ENCODE measurements at places on chromosomes 1 and 21.

DNA sequence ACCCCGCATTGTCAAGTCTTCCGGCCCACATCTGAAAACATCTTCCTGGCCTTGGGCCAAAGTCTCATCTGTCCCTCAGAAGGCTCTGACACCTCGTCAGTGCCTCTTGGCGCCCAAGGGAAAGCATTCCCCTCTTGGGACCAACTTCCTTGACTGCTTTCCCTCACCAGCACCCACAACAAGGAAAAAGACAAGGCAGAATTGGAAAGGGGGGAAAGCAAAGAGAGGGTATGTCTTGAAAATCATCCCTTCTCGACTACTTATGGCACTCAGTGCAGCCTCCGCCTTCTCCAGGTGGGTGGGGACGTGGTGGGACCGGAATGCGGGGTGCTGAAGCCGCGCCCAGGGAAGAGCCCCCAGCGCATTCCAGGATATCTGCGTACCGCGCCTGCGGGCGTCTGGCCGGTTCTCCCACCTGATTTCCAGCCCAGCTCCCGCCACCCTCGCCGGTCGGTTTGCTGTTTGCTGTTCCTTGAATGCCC, 554 bp upstream of the SLC39A1 start:
- DNase-seq, result no peak

GRCh38 chr21:29888437-29888836, 51.4 kb downstream of the GRIK1 start:
- no peak for DNase-seq

DNA sequence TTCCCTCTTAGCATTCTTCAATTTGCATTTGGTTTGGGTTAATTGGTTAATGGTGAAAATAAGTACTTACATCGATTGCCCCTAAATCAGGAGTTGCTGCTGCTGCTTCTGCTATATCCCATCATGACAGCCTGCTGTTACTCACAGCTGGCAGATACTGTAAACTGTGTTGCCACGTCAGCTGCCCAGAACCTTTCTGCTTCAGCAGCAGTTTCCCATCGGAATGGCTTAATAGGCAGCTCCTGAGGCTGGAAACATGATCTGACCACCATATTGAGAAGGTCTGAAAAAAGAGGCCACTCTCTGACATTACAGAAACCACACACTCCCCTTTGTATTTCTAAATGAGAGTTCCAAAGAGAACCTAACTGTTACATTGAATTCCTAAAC, 14.3 kb upstream of the SEC16B start:
- peak; percentile 29 for DNase-seq

DNA sequence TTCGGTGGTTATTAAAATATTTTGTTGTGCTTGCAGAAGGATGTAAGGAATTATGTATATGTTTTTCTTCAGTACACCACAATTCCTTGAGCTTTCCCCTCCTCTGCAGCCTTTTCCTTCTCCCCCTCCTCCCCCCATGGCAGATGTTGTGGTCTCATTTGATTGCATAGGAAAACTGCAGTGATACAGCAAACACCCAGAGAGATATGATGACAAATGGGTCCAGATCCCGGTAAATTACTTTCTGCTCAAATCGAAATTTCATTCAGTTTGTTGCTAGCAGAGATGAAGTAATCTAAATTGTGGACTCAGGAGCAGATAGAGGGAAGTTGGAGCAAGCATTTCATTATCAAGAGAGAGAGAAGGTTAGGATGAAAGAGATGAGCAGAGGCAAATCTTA, 9.9 kb downstream of the LMO4 start:
- DNase-seq, result peak; percentile 60

DNA sequence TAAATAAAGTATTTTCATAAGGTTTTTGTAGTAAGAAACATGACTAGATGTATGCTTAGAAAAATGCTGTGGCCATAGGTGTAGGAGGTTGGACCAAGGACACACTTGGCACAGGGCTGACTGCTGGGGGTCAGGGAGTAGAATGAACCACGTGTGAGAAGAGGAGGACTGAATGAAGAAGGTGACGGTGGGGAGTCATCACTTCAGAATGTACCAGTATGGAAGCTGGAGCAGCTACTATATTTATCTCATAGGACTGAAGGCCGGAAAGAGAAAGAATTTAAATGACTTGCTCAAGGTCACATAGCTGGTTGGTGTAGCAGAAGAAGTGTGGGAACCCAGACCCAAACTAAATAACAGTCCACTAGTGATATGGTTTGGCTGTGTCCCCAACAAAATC, 79.8 kb upstream of the HAO2 start:
- no peak for DNase-seq

- no peak for DNase-seq
Measured at GRCh38 chr1:234368320-234369032, 4.8 kb upstream of the COA6 start.

- no peak for DNase-seq
Measured at GRCh38 chr1:29753771-29754572, 517.6 kb downstream of the PTPRU start.

- DNase-seq, result no peak
Measured at GRCh38 chr1:113293256-113293626, 97.1 kb upstream of the MAGI3 start.

DNA sequence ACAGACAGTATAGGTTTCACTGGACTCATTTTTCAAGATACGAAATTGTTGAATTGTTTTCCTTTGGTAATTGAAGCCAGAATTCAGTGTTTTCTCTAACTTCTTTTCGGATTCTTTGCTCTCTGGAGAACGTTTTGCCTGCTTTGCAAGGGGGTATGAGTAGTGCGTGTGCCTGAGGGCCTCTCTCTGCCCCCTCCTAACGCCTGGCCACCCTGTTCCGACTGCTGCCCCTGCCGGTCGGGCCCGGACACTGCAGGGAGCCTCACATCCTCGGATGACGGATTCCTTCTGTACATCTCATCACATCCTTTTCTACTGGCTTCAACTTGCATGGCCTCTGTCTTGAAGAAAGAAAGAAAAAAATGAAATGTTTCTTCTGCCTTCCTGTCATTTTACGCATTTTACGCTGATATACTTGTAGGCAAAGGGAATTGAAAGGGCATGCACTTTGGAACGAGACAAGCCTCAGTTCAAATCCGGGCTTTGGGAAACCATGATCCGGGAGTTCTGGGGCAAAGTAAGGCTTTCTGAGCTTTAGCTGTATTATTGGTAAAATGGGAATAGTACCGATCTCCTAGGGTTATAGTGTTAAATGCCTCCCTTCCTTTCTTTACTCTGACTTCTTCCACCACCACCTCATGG, 65.1 kb downstream of the DISC1 start:
- DNase-seq, result peak; percentile 38

- no peak for DNase-seq
Measured at GRCh38 chr1:178308438-178308837, 188.3 kb downstream of the CLEC20A start.

- no peak for DNase-seq
Measured at GRCh38 chr1:58443986-58444868, 102.3 kb downstream of the OMA1 start.

DNA sequence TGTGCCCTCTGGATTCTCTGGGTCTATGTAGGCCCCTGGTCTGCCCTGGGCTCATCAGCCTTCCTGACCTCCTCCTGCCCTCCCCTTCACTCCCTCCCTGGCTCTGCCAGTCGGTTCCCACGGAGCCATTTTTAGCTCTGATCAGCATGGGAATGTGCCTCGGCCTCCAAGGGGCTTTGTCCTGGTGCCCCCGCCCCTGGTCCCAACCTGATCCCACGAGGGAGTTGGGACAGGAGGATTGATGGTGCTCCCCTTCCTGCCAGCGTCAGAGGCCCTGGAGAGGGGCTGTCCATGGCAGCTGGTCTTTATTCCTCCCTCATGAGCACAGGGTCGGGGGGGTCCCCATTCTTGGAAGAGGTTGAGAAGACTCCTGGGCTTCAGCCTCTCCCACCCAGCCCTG, 24.9 kb downstream of the ETNK2 start:
- no peak for DNase-seq

GRCh38 chr1:21327566-21328323, 37.5 kb upstream of the ECE1 start:
- no peak for DNase-seq

- no peak for DNase-seq
Measured at GRCh38 chr1:223001653-223002634, 141.1 kb downstream of the TLR5 start.

- no peak for DNase-seq
Measured at GRCh38 chr1:45135316-45135715, 71.1 kb downstream of the ZSWIM5 start.

GRCh38 chr1:156920233-156921052, at the start of gene LRRC71:
LRRC71 (plus strand) TSS chr1:156920632; CDS start chr1:156920804, 172 bp downstream.
- peak; percentile 82 for DNase-seq

DNA sequence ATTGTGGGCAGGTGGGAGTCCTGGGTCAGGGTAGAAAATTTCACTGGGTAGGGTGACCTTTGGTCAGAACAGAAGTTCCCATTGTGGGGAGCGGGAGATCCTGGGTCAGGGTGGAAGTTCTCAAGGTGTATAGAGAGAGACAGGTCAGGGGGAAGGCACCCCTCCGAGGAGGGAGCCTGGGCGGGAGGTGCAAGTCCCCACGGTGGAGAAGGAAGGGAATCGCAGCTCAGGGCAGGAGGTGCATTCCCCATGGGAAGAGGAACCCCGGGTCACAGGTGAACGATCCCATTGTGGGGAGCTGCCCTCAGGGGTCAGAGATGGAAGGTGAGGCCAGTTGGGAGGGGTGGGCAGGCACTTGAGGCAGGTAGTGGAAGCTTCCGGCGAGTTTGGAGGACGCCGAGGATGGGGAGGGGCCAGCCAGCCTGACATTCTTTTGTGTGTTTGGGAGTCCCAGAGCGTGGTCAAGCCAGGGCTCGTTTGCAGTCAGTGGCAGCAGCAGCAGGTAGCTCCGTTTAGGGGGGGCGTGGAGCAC, 637 bp downstream of the LYPLA2 start:
- no peak for DNase-seq

- DNase-seq, result no peak
Measured at GRCh38 chr1:108663074-108663473, 2.2 kb upstream of the HENMT1 start.

- no peak for DNase-seq
Measured at GRCh38 chr1:10292188-10292587, 81.8 kb downstream of the KIF1B start.

DNA sequence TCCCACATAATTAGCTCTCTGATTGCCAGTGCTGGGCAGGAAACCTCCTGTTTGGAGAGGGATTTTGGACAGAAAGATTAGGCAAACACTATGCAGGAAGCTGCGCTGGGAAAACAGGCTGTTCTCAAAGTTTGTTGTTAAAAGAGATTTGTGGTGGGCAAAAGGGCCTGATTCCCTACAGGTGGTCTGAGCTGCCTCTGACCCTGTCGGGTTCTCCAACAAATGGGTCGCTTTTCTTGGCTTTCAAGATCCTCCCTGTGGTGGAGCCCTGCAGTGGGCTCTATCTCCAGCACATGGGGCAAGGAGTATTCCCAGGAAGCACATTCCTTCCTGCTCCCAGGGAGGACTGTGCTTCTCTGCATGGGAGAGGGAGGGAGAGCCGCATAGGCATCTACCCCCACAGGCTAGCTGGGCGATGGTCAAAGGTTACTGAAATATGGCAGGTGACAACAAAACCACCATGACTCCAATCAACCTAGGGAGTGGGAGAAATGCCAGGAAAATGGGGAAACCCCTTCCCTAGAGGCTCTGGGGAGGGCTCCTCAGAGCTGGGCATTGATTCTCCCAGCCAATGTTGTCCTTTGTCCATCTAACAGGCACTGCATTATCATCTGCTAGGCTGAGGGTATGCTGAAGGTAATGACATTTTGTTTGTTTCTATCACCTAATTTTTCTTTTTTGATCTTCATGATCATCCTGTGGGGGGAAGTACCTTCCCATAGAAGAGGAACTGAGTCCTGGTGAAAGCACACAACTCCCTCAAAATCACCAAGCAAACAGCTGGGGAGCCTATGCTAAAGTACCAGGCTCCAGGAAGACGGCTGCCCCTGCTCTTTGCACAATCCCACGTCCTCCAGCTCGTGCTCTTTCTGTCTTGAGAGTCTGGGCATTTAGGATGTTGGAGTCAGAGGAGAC, 85.3 kb downstream of the PLXNA2 start:
- no peak for DNase-seq

GRCh38 chr1:188871164-188871563, 1606.5 kb downstream of the BRINP3 start:
- no peak for DNase-seq

- no peak for DNase-seq
Measured at GRCh38 chr1:15678578-15678977, 5.5 kb upstream of the PLEKHM2 start.

DNA sequence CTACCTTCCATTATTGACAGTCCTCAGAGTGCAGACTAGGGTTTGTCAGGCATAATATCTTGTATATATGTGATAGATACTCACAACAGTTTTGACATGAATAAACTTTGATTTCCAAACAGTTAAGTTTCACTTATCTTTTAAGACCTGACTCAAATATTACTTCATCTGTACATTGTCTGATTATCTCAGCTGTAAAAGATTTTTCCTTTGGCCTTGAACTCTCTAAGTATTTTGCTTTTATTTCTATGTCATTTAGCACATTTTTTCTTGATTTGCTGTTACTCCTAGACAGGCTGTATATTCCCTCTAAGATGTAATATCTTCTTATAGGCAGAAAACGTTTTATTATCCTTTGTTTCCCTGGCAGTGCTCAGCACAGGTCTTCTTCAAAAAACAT, 65.6 kb upstream of the DMRTA2 start:
- no peak for DNase-seq

DNA sequence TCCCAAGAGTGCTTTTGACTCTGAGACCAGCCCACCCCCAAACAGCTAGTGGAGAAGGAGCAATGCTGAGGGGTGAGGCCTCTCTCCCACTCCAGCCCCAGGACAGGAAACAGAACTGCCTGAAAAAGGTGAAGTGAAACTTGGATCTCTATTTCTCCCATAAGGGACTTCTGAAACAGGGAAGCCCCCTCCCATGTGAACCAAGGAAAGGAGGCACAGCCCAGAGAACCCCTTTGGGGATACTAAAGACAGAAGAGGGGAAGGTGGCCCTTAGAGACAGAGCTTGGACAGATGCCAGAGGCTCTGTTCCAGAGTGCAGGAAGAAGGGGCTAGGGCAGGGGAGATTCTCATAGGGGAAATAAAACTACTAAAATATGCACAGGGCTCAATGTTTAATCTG, 2.9 kb downstream of the TNFAIP8L2 start:
- DNase-seq, result no peak

DNA sequence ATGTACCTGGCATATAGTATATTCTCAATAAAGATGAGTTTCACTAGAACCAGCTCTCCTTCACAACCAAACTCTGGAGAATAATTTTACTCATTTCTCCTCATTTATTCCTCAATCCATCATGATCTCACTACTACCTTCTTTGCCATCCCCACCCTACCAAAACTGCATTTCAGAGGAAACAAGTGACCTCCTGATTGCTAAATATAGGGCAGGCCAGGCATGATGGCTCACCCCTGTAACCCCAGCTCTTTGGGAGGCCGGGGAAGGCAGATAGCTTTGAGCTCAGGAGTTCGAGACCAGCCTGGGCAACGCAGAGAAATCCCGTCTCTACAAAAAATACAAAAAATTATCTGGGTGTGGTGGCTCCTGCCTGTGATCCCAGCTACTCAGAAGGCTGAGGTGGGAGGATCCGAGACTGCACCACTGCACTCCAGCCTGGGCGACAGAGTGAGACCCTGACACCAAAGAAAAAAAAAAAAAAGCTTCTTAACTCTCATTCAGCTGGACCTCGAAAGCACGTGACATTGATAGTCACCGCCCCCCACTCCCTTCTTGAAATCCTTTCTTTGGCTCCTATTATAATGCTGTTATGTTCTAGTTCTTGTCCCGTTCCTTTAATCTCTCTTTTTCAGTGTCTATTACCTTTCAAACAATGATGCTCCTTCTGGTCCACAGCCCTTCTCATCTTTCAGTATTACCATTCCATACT, 2.1 kb downstream of the TESK2 start:
- DNase-seq, result no peak

GRCh38 chr1:65277605-65278347, 31.6 kb upstream of the DNAJC6 start:
- peak; percentile 13 for DNase-seq

All from SK-N-DZ (cell line).